ENCODE measurements at places on chromosomes 1 and 21.

DNA sequence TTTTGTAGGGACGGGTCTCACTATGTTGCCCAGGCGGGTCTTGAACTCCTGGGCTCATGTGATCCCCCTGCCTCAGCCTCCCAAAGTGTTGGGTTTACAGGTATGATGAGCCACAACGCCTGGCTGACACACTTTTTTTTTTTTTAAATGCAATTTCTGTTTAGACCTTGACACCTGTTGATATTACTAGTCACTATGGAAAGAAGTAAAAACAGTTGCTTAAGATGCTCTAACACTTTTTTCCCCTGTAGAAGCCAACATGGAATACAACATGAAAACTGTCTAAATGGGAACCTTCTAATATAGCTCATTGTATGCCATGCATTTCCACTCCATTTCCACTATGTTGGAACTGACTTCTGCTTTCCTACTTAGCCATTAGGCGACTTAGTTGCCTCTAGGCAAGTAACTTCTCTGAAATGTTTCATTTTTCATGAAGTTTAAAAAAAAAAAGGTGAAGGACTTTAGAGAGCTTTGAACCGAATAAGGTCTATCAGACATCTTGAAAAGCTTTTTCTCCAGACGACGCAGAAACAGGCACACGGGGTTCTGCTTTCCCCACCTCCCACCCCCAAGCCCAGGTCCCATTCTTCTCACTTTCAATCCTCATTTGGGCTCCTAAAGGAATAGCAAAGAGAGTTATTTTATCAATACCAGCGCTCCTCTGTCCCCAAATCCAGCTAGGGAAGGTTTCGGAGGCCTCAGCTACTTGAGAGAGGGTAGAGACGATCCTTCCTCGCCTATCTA, 648 bp upstream of the DR1 start:
- no peak for DNase-seq

- DNase-seq = no peak
Measured at GRCh38 chr21:15775291-15775690, 45.5 kb downstream of the USP25 start.

GRCh38 chr1:175132436-175132835, 60.1 kb downstream of the KIAA0040 start:
- DNase-seq = no peak

- DNase-seq = no peak
Measured at GRCh38 chr21:37087188-37087587, 14.1 kb downstream of the TTC3 start.

DNA sequence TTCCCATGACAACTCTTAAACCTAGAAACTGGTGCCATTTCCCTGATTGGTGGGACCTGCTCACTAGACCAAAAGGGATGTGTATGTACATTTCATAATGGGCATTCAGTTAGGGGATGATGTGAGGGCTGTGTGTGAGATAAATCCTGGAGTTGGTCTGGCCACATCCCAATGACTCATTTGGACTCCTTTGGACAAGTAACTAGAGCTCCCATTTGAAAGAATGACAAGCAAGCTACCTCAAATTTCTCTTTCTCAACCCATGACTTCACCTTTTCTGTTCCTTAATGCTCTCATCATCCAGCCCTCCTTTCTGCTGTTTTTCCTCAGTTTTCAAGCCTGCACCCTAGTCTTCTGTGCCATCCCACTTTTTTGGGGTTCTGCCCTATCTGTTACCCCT, 27.9 kb downstream of the EBNA1BP2 start:
- DNase-seq = no peak

- DNase-seq = no peak
Measured at GRCh38 chr1:145992958-145993617, 3.3 kb downstream of the TXNIP start.

DNA sequence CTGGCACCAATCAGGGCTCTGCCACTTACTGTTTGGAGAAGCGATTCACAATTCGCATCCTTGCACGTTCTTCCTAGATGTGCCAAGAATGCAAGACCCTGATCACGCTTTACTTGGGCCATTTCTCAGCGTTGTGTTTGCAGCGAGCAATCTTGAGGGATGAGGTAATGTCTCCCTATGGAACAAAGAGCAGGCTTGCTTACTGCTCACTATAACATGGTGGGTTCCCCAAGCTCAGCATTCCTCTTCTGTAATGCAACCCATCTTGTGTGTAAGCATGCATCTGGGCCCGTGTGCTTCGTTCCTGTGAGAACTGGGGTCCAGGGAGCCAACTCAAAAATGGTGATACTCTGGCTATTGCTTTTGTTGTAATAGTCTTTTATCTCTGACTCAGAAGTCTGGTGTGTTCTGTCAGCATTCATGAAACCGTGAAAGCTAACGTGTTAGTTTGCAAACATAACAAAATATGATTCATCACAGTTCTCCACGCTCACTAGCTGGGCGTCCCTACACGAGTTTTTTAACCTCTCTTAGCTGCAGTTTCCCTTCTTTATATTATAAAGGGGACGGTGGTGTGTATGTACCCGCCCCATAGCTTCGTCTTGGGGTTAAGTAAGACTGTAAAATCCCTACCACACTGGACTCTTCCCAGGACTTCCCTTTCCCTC, 33.3 kb downstream of the DNTTIP2 start:
- no peak for DNase-seq

- no peak for DNase-seq
Measured at GRCh38 chr1:179857009-179857408, 20.6 kb downstream of the TOR1AIP2 start.

DNA sequence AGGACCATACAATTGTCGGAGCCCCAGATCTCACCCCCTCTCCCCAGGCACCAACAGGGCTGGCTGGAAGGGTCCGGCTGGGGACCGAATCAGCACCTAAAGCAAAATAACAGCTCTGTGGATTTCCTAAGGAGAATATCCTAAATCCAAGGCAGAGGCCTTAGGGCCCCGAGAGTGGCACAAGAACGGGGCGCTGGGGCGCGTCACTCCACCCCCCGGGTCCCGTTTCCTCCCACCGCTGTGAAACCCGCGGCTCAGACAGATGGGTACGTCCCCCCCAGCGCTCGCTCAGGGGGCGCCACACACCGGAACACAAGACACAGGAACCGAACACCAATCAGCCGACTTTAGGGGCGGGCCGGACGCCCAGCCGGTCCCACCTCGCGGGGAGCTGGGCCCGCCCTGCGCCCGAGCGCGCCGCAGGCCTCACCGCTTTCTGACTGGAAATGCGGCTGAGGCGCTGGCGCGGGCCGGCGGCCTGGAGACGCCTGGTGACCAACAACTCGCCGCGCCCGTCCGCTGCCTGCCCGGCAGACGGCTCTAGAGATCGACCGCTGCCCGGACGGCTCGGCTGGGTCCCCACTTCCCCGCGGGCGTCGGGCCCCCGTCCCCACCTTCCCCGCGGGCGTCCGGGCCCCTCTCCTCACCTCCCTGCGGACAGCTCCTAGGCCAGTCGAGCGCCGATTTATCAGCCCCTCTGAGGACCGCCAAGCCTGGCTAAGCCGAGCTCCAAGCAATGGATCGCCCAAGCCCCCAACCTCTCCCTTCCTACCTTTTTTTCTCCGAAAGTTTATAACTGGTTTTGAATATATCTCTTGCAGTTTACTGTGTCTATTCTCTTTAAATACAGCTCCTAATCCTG, at the start of gene HFM1:
HFM1 (minus strand) TSS at position 687 of the 862 bp plus-strand sequence. CDS start 3,755 bp downstream, outside the sequence.
- peak; percentile 73 for DNase-seq
